GM12892 (cell line): ENCODE measurements at places on chromosomes 2 and 18.

- no peak for DNase-seq
Observed at GRCh38 chr18:8298186-8298585, 311.1 kb upstream of the RAB12 start.

GRCh38 chr2:10765461-10765860, 44.0 kb downstream of the ATP6V1C2 start:
- no peak for DNase-seq

GRCh38 chr18:35029770-35030169, 11.4 kb upstream of the MAPRE2 start:
- DNase-seq: no peak

- DNase-seq: no peak
Observed at GRCh38 chr2:46008091-46008870, 288.9 kb upstream of the EPAS1 start.

GRCh38 chr18:48108136-48108535, 177.7 kb upstream of the SMAD2 start:
- DNase-seq: no peak

DNA sequence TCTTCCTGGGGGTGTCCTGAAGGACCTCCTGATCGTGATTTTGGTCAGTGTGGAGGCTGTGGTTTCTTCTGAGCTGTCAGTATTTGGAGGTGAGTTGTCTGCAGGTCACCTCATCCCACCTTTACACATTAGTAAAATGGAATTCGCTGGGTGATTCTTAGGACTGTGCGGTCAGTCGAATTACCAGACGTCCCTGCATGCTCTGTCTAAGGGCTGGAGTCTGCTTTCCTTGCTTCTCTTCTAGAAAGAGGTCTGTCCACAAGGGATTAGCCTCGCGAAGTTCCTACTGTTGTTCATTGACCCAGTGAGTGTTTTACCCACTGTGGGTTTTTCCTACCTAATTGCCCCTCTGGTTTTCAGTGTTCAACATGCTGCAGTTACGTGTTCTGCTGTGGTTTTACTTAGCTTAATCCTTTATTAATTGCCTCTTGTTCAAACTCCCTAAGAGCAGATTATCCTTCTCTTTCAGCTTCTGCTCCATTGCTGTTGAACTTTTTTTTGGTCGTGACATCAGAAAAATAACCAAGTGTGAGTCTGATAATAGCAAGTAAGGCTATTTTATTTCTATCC, 183.4 kb downstream of the NEDD4L start:
- no peak for DNase-seq

- DNase-seq: no peak
Observed at GRCh38 chr2:100060875-100061274, 81.5 kb downstream of the AFF3 start.

DNA sequence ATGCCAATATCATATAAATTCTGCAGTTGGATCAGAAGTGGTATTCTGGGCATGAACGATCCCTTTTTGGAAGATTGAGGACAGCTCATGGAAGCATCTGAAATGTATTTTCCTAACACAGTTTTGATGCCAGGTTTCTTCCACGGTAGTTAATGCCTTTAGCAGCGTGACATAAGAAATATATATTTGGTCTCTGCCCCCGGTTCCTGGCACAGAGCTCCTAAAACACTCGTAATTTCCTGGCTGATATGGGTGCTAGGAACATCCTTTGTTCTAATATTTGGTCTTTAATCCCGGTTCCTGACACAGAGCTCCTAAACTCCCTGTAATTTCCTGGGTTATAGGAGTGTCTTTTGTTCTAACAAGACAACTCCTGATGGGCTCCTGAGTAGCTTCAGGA, 8.2 kb upstream of the CABLES1 start:
- DNase-seq: no peak

- no peak for DNase-seq
Observed at GRCh38 chr2:231174211-231174651, 24.2 kb upstream of the ARMC9 start.

GRCh38 chr18:61782545-61782944, 110.3 kb downstream of the RNF152 start:
- no peak for DNase-seq

DNA sequence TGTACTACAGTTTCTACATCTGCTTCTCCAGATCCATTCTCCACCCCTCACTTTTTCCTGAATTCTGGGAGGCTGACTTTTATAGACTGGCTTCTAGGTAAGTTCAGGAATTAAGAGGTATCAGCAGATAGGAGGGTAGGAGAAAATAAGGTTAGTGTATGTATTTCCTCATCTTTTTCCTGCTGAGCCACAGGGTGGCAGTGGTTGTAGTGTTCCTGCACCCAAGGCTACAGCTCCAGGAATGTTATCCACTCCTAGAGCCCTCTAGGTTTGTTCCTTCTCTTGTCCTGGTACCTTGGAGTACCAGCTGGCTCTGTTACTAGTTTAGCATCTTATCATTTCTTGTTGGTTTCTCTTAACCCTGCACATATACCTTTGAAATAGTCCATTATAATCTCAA, 40.7 kb upstream of the C2orf66 start:
- DNase-seq: no peak

GRCh38 chr2:172465417-172466334, 38.3 kb downstream of the ITGA6 start:
- no peak for DNase-seq

DNA sequence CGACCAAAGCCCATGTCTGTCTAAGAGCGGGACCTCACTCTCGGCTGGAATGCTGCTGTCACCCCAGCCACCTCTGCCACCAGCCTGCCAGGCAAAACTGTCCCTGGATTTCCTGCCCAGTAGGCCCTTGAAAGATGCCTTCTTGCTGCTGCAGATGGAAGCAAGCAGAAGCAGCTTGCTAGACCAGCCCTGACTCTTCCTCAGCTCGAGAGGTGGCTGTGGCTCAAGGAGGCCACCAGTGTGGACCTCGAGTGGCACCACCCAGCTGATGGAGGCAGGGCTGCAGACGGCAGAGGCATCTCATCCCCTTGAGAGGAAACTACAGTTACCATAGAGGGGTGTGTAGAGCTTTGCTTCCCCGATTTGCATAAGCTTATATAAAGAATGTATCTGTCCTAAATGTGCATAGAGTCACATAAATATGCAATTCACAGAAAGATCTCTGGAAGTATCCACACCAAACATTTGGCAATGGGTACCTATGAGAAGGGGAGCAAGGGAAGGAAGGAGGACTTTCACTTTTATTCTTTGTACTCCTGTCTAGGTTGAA, 20.6 kb downstream of the ADCY3 start:
- no peak for DNase-seq

GRCh38 chr2:204145791-204146190, 209.2 kb downstream of the ICOS start:
- no peak for DNase-seq

DNA sequence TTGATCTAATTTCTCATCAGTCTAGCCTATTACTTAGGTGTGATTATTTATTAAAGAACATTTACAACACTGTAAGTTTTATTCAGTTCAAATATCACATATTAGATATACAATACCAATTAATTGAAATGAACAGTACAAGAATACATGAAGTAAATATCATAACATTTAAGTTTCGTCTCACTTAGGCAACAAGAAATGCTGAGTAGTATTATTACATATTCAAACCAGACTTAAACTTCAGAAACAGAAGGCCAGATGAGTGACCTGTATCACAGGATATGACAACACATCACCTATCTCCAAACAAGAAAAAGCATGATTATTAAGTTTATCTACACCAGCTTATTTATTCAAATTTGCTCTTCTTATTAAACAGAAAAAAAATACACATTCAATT, 48.9 kb downstream of the LONRF2 start:
- DNase-seq: no peak

DNA sequence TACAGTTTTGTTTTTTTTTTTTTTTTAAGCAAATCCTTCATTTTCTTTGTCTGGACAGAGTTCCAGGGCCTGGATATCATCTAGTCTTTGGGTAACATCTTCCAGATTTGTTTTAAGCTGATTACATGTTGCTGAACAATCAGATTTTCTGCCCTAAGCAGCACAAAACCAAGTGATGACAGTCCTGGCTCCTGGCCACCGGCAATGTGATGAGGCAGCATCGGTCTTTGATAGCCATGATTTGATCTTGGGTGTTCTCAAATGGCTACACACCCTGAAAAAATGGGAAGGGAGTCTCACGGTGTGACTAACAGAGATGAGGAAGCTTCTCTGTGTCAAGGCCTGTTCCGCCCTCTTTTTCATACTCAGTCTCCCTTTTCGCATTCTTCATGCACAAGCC, 708.6 kb upstream of the ZEB2 start:
- no peak for DNase-seq

- no peak for DNase-seq
Observed at GRCh38 chr2:11406958-11407381, 59.0 kb downstream of the E2F6 start.

- no peak for DNase-seq
Observed at GRCh38 chr2:146927080-146927711, 917.6 kb upstream of the ACVR2A start.

DNA sequence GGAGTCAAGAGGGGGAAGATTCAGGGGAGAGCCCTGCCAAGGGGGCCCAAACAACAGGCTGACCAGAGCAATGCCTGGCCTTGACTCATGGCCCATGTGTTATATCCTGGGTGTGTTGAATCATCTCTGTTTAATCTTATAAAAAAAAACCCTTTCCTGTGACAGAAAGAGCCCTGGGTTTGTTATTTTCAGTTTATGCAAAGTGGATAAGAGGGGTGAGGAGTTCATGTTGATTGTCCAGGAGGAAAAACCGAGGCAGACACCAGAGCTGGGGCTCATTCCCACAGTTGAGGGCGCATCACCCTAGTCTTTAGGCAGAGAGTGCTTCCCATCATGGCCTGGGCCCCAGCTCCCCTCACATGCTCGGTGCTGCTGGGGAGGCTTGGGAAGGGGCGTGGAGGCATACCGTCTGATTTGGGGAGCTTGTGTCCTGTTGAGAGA, 30.9 kb upstream of the IL37 start:
- no peak for DNase-seq

- no peak for DNase-seq
Observed at GRCh38 chr2:217657252-217657651, 345.5 kb downstream of the TNS1 start.

- no peak for DNase-seq
Observed at GRCh38 chr18:45540125-45540524, 75.2 kb upstream of the SLC14A2 start.

DNA sequence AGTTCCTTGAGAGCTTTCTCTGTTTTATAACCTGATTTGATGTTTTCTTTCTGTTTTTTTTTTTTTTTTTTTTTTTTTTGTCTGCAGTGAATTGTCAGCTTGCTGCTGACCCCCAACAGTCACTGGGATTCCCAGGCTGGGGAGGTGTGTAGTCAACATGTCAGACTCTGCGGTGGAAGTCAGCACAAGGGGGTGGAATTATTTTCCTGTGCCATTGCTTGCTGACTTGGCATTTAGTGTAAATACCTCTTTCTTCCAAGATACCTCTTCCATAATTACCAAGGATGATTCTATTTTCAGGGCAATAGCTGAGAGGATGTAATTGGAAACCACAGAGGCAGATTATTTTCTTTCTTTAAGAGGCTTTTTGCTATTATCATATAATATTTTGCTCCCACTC, 266.3 kb downstream of the CCDC85A start:
- no peak for DNase-seq

DNA sequence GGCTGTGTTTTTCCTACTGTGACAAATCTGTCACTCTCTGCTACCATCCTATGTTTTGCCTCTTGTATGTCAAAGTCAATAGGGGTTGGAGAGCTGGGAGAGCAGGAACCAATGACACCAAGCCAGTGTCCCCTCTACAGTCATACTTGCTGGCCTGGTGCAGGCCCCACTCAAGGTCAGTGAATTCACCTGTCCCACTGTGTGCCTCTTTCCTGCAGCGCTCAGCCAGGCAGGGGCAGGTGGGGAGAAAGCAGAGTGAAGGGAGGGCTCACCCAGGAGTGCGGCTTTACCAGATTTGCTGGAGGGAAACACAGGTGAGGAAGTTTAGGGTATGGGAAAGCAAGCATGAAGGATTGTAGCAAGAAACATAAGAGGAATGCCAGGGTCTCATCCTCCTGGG, 114.5 kb downstream of the GYPC start:
- DNase-seq: no peak
